ENCODE measurements at places on chromosomes 5 and 9.

GRCh38 chr5:59917121-59917520 is 23.6 kb upstream of the PDE4D start:
- no peak for DNase-seq

DNA sequence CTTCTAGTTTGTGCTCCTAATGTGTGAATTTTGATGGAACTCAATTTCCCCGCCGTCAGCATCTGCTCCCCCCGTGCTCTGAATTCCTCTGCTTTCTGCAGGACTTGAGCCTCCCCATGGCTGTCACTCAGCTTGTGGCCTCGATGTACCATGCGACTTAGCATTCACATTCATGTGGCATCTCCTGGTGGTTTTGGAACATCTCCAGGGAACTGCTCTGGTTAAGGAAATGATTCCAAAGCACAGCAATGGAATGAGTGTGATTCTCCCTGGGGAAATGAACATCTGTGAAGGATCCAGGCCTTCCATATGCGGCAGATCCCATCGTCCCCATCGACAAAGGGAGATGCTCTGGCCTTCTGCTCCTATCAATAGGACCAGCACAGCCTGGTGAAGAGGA is 119.0 kb downstream of the ENTREP1 start:
- DNase-seq, result peak; percentile 89

- DNase-seq, result no peak
Observed at GRCh38 chr9:129280236-129280622, 102.2 kb upstream of the IER5L start.

DNA sequence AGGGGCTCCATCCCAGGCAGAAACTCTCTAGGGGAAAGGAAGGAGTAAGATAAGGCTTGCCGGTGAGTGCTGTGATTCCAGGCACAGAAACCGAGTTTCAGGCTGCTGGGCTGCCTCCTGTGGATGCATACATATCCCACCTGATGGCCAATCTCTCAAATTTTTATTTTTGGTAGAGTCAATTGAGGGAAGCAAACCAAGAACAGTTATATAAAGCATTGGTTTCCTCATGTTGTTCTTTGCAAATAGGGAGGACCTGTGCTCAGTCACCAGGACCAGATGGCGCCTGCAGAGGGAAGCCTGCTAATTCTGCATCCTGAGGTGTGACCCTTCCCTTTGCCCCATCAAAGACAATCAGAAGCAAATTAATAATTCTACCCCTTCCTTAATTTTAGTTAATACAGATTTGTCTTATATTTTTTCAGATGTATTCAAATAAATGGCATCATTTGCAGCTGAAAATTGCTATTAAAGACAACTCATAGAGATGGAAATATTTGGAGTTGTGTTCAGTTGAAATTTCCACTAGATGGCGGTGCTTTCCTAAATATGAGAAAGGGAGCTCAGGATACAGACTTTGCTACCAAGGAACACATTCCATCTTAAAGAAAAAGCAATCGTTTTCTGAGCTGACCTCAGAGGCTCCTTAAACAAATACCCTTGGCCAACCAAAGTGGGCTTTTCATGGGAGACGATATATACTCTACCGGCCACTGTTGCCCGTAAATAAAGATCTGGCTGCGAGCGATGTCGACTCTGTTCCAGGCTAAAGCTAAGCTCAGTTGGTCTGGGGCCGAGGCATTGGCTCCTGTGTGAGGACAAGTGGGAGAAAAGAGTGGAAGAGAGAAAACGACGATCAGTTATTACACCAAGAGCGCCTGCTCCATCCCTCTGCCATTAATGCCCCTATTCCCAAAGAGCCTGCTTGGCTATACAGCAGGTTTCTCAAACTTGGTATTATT is 225.7 kb upstream of the KLF9 start:
- peak; percentile 78 for DNase-seq
